ENCODE measurements at places on chromosomes 1 and 21. TPM values are rescaled to one million over a fixed set of nuclear protein-coding genes. Genes with fewer than 3 reads are reported as not detected.

GRCh38 chr21:45791562-45792418 is 148.3 kb downstream of the PCBP3 start:
- DNase-seq: no peak
- H3K4me3 ChIP-seq: no peak overlapping the region
- H3K4me1 ChIP-seq: peaks cover 1% of the 10 kb centered on the region
- H3K36me3 ChIP-seq: no peaks in the 10 kb centered on the region
- H3K27ac ChIP-seq: no peak overlapping the region

GJA9 gene
- total RNA-seq: not detected

RAP1GAP gene
- 0.60 TPM for total RNA-seq

URB1 gene
- 22.7 TPM for total RNA-seq

GRCh38 chr21:35236090-35236489 is 187.0 kb upstream of the RUNX1 start:
- no peaks in the 10 kb centered on the region for H3K36me3 ChIP-seq
- no peaks in the 10 kb centered on the region for H3K27me3 ChIP-seq
- H3K27ac ChIP-seq: no peak overlapping the region
- no peak overlapping the region for H3K4me3 ChIP-seq
- peaks cover 21% of the 10 kb centered on the region for H3K4me1 ChIP-seq

DNA sequence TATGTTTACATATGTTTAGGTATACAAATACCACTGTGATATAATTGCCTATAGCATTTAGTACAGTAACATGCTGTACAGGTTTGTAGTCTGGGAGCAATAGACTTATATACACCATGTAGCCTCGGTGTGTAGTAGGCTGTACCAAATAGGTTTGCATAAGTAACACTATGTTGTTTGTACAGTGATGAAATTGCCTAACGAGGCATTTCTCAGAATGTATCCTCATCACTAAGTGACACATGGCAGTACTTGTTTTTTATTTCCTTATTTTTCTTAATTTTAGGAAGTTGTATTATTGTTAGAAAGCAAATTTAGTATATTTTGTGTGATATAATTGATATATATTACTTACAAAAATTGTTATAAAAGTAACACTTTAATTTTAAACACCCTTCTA is 840.9 kb downstream of the LTN1 start:
- no peak overlapping the region for H3K27ac ChIP-seq
- no peaks in the 10 kb centered on the region for H3K4me1 ChIP-seq
- no peak for DNase-seq
- no peaks in the 10 kb centered on the region for H3K27me3 ChIP-seq

Measured in naive thymus-derived CD8-positive, alpha-beta T cell (primary cell).